NCI-H1105 (cell line): ENCODE measurements at places on chromosomes 16 and 17.

DNA sequence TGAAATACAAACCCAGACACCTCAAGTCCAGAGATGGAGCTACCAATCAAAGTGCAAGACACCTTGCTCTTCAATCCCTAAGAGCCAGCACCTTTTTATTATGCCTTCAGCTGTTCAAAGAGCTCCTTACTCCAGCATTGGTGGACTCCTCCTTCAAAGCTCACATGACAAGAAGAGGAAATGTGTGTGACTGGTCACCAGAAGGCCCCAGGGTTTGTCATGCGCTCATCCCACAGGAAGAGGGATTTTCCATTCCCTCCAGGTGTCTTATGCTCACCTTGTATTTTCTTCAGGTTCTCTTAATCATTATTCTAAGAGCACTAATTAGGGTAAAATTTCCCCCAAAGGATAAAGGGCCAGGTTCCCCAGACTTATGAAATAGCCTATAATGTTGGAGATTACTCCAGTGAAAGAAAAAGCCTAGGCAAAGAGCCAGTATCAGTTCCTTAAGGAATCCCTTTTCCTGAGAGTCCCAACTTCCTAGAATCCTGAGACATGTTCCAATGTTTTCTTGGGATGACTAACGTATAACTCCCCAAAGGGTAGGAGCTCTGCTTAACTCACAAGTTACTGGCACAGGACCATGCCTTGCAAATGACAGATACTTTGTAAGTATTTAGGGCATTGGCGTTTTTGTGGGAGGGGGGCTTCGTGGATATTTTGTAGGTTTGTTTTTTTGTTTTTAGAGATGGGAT is 56.9 kb upstream of the SOX9 start:
- DNase-seq: no peak

DNA sequence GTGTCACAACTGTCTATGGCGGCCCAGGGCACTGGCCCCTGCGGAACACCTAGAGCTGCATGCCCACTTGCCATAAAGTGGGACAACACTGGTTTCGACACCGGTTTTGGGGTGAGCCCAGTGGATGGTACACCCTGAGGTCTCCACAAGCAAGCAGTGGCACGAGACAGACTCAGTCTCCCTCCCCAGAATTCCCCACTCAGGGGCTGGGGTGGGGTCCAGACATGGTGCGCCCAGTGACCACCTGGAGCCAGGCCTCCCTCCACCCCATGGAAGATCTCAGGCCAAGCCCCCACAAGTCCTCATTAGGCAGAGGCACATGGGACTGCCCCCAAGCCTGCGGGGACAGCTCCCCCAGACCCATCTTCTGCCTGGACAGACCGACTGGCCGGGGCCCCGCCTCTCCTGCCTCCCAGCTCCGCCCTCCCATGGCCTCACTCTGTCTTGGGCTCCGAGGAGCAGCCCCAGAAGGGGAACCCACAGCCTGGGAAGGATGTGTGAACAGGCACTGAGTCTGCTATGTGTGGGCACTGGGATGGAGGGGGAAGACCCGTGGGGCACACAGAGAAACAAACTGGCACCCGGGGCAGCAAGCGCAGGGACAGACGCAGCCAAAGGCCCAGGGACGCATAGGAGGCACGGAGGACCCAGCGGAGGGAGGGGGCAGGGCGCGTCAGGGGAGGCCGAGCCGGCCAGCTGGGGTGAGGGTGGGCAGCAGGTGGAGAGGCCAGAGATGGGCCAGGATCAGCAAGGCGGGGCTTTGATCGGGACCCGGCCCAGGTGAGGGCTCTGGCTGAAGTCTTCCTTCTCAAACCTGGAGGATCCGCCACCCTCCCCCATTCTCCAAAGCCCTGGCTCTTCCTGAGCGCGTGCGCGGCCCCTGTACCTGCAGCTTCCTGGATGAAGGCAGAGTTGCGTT is 2.8 kb downstream of the TEPSIN start:
- DNase-seq: no peak

- DNase-seq: no peak
These were observed 140.5 kb downstream of the SSH2 start for GRCh38 chr17:29789196-29790170.

DNA sequence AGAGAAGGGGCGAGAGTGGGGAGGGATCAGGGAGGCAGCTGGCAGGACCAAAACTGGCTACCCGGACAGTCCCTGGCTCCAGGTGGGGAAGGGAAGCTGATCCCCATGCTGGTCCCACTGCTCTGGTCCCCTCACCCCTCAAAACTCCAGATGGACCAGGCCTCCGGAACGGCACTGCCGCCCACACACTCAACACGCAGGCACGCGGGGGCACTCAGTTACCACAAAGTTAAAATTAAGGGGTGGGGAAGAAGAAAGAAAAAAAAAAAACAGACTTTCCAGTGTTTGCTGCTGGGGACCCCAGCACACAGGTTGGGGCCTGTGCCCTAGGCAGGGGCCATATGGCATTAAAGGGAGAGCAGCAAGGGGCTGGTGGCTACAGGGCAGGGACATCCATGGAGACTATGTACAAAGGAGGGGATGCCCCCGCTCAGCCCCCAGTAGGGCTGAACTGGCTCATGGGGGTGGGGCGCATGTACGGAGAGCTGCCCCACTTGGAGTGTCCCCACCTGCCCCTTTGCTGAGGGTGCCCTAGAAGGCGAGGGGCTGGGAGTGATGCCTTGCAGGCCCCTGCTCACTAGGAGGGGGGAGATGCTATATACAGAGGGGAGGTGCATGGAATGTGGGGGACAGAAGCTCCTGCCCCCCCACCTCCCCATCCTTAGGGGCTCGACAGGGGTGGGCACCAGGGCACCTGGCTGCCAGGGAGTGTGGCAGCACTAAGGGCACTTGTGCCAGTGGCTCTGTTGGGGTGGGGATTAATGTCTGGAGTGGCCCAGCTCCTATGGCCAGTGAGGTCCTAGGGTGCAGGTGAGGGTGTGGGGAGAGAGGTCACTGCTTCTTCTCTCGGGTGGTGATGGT is 5.6 kb downstream of the TP53I13 start:
- no peak for DNase-seq

GRCh38 chr16:31177136-31177535 is 2.8 kb upstream of the FUS start:
- DNase-seq: no peak

GRCh38 chr16:72355561-72355960 is 183.6 kb upstream of the PMFBP1 start:
- no peak for DNase-seq

GRCh38 chr17:64326420-64327054 is 63.5 kb upstream of the TEX2 start:
- DNase-seq: no peak

DNA sequence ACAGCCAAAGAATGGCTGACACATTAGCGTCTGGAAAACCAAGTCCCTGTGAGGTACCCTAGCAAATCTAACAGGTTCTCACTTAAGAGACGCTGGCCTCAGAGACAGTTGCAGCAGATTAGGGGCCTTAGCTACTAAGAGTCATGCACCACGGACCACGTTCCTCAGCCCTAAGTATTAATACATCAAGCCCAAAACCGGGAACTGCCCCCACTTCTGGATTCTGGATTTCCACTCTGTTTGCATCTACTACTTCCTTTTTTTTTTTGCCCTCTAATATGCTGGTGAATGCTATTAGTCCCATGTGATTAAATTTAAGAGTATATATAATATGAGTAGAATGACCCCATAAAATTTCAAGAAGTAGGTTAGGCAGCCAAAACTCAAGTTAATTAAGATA is 775 bp upstream of the TERB1 start:
- DNase-seq: no peak

DNA sequence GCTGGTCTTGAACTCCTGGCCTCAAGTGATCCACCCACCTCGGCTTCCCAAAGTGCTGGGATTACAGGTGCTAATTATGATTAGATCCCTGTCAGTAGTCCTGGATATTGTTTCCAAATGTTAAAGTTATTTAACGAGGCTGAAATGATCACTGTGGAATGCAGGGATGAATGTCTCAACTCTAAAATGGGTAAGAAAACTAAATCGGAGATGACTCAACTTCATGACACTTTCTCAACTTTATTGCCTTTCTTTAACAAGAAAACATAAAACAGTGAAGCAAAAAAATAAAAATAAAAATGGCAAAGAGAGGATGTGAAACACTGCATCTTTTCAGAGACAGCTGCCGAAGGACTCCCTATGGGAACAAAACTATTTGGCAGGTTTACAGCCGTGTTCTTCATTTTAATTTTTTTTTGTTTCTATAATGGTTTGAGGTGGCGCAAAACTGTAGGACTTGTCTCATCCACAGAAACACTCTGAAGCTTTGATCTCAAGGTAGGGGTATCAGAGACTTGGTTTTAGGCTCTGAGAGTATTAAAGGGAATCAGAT is 382.0 kb downstream of the GRIN2A start:
- DNase-seq: no peak

GRCh38 chr16:56889206-56889605 is 24.2 kb downstream of the SLC12A3 start:
- no peak for DNase-seq

- DNase-seq: no peak
These were observed 21.1 kb upstream of the PHF12 start for GRCh38 chr17:28972437-28972836.

GRCh38 chr16:77856438-77857160 is 68.2 kb downstream of the VAT1L start:
- no peak for DNase-seq

DNA sequence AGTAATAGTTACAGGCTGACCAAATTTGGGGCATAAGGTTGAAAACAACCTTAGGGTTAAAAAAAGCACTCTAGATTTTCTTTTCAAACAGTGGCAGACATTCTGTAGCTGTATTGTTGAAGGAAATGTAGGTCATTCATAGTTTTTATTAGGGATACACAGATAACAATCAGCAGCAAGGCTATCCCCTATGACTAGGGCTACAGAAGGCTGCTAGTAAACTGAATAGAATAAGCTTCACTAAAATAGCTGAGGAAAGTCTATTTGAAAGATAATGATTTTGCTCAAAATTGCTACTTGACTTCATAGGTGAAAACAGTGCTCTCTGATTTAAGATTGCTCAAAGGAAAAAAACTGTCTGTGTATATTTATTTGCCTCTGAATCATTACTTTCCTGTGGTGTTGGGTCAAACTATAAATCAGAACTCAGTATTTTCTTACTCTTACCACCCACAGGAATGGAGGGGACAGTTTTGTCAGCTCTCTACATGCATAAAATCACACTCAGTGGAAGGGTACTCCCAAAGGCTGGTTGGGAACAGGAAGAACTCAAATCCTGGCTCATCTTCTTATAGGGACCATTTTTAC is 24.8 kb downstream of the RPGRIP1L start:
- no peak for DNase-seq

GRCh38 chr16:21262779-21263639 is 15.1 kb downstream of the CRYM start:
- no peak for DNase-seq

DNA sequence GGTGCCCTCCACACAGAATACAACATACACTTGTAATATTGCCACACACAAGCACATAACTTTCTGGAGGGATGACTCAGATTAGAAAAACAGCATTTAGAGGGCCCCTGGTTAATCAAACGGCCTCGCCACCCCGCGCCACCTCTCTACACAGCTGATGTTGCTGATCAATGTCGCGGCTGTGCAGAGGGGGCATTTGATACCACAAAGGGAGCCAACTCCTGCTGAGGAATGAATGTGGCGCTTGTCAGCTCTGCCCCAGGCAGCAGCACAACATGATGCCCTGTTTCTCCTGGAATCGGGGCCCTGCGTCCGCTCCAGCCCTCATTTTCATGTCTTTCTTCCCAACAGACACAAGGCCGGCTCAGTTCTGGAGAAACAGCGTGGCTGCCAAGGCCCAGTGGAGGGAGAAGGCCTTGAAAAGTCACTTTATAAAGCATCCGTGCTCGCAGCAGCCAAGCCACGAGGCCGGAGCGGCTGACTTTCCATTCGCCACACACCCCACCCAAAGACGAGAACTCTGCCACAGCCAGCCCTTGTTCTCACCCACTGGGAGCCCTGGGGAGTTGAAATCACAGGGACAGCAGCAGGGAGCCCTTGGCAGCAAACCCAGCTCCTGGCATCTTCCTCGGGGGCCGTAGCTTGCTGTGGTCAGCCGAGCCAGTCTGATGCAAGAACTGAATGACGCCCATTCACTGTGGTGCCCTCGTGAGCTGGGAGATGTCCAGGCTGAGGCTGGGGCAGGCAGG is 65.6 kb downstream of the XYLT1 start:
- no peak for DNase-seq

GRCh38 chr16:11142261-11142630 is 113.8 kb downstream of the SOCS1 start:
- DNase-seq: no peak

DNA sequence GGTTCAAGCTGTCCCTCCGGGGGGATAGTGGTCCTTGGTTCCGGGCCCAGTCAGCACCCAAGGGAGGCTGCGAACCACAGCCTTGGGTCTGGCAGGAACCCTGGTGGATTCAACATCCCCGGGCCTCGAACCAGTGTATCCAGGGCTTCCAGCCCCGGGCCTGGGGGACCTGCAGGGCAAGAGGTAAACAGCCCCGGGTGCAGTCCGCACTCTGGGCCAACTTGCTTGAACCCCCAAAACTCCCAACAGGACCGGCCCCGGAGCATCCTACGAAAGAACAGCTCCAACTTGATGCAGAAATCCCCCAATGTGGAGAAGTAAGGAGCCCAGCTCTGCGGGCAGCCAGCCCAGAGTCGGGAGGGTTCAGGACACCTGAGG is 1.5 kb upstream of the NEURL4 start:
- no peak for DNase-seq

DNA sequence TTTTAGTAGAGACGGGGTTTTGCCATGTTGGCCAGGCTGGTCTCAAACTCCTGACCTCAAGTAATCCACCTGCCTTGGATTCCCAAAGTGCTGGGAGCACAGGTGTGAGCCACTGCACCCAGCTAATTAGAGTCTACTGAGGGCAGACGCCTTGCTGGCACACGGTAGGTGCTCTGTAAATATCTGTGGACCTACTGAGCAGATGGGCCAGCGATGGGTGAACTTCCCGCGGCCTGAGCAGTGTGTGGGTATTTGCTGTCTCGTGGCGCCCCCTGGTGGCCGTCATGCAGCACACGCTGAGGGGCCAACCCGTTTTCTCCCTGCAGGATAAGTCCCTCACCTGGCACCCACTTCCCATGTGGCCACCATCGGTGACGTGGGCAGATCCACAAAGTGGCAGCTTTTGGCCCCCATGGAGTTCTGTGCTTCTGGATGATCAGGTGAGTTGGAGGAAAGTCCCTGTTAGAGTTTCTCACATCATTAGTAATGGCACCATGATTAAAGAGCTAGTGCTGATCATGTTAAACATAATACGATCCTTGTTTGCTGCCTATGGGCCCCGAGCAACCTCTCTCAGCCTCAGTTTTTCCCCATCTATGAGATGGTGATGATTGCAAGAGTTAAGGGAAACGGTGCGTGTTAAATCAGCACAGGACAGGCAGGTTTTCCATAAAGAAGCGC is 40.7 kb downstream of the ZDHHC7 start:
- DNase-seq: peak; percentile 19
